Daoy (cell line): ENCODE measurements at places on chromosomes 1 and 21.

DNA sequence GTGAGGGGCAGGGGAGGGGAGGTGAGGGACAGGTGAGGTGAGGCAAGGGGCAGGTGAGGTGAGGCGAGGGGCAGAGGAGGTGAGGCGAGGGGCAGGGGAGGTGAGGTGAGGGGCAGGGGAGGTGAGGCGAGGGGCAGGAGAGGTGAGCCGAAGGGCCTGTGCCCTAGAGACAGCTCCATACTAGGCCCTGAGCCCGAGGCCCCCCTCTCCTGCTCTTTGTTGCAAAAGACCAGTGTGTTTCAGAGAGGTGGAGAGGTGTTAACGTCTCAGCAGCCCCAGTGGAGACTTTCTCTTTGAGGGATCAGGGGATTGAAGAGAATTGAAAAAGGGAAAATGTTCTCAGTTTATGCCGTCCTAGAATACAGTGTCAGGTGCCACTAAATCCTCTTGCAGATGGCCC lies 44.2 kb downstream of the EPHB2 start:
- DNase-seq, result no peak

DNA sequence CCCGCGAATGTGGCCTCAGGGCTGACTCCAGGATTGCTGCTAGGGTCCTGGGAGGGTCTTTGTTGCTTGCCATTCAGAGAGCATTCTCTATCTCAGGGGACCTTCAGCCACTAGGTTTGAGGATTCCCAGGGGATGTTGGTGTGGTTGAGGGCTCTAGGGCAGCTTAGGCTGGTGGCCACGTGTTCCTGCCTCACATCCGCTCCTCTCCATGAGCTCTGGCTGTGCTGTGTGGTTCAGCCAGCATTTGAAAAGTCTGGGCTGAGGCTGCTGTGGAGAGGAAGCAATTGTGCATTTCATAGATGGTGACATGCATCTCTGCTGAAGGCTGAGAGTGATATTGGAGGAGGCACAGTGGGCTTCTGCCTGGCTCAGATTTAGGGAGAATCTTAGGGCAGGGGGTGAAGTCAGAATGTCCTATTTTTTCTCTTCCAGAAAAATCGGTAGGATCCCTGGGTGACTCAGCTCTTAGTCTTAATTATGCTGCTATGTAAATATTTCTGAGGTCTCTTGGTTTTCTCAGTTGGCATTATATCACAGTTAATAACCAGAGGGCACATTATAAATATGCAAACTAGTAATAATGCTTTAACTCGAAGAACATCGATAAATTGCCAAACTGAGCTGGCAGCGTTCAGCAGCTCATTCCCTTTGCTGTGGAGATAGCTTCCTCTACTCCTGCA lies 182.3 kb downstream of the CAMTA1 start:
- peak; percentile 78 for DNase-seq

DNA sequence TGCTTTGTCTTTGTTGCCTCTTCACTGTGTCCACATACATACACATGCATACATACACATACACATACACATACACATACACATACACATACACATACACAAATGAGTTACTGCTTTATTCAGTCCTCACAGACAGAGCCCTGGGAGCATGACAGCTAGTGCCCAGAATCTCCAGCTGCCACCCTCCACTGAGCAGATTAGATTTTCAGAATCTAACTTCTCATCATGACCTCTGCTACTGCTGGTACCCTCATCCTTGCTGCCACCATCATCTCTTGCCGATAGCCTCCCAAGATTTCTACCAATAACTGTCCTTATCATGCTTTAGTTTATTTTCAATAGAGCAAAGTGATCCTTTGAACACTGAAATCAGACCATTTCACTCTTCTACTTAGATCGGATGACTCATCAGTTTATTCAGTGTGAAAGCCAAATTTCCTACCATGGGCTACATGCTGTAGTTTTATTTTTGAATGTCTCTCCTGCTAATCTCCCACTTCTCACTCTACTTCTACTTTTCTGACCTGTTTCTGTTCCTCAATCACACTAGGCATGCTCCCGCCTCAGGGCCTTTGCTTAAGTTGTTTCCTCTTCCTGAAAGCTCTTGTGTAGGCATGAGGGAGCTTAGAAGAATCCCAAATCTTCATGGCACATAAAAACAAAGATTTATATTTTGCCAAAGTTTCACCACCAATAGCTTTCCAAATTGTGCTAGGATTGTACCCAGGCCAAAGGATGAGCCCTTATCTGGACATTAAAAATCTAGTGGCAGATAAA lies 43.0 kb downstream of the ATP6V1G3 start:
- peak; percentile 23 for DNase-seq

GRCh38 chr1:241473026-241473425 lies 46.5 kb downstream of the FH start:
- DNase-seq, result no peak

- DNase-seq, result no peak
Observed at GRCh38 chr21:43783098-43783700, 6.2 kb upstream of the RRP1 start.

GRCh38 chr1:100941098-100941527 lies 45.2 kb downstream of the SLC30A7 start:
- DNase-seq, result no peak

- DNase-seq, result no peak
Observed at GRCh38 chr21:33031152-33031911, 5.6 kb downstream of the OLIG2 start.

DNA sequence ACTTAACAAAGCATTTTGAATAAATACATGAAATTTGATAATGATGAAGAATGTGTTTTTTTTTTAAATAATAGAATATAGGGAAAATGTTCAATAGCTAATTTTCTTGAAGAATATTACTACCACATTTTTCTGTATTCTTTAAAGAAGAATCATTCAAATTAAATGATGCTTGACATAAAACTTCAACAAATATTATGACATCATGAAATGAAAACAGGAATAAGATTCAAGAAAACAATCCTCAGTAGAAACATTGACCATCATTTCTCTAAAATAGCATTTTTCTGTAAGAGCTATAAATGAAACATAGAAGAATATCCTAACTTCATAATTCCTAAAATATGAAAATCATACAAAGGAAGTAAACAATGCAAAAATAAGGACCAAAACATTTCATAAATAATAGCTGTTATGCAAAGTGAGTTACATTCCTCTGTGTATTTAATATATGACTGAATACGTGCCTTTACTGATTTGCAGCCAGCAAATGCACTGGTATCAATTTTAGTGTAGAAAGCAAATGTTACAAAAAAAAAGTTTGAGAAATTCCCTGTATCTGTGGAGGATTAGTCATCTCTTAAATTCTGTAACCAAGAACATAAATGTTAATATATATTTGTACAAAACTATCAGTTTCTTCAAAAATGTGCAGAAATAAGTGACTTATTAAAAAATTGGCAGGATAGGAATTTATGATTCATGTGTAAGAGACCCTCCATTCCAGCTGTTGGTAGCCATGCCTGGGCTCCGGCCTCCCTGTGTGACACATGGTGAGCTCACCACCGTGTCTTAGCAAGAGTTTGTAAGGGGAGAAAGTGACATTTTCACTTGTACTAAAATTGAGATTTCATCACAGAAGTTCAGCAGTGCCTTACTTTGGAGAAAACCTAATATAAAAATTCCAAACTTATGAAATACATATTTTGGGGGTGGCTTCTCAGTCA lies 15.0 kb upstream of the PTPN14 start:
- peak; percentile 88 for DNase-seq

DNA sequence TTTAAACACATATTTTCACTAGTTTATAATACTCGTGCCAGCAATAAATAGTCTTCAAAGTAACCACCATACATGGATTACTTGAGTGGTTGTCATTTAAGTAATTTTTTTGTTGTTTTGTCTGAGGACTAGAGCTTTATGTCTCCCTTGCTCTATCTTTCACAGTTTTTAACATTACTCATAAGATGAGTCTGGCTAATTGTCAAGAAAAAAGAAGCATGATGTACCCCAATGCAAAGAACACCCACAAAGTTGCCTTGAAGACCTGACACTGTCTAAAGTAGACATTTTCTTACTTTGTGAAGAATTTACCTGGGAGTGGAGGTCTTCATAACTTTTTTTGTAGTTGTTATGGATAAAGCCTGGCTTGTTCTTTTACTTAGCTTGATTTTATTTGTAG lies 210.4 kb upstream of the BRINP3 start:
- DNase-seq, result no peak

- DNase-seq, result peak; percentile 58
Observed at GRCh38 chr1:158003406-158003800, 10.0 kb downstream of the KIRREL1 start.

GRCh38 chr21:35933466-35933865 lies 126.9 kb downstream of the SETD4 start:
- peak; percentile 89 for DNase-seq

GRCh38 chr1:12594966-12595756 lies 22.8 kb downstream of the DHRS3 start:
- peak; percentile 78 for DNase-seq

DNA sequence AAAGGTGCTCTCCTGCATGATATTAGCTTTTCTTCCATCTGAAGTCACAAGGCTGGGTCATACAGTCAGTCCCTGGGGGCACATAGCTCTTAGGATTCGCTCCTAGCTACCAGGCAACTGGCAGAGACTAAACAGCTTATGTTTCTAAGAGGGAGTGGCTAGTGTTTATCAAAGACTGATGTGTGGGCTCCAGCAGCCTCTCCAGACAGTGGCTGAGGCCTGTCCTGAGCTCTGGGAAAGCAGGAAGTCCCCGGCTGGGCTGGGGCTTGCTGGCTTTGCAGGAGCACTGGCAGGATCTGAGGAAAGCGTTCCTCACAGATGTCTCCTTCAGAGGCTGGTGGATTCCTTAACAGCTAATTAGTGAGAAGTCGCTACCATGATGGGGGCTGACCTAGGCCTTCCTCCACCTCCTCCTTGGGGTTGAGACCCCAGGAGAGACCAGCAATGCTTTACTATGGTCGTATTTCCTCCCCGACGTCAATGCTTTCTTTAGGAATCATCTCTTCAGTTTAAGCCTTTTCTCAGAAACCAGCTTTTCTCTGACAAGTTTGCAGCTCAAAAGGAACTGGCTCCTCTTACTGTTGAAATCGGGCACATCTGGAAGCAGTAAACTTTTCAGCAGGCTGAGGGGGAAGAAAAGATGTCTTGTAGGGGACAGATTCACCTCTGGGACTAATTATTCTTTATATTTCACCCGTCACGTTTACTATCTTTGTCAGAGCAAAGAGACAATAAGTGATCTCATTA lies 33.5 kb upstream of the HHAT start:
- peak; percentile 72 for DNase-seq

DNA sequence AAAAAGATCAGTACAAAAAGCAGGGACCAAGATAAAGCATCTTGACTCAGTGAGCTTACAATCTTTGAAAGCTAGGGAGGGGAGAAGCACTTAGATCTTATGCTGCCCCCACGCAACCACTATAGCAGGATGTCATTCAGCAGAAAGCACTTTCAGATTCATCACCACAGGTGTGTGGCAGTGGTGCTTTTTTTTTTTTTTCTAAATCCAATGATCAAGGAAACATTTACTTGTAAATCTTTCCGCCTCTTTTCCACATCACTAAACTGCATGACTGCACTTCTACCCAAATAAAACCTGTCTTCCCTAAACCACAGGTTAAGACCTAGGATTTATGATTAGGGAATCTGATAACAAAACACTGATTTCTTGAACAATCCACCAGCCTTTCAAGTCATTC lies 154.8 kb downstream of the SLC45A1 start:
- DNase-seq, result no peak

- no peak for DNase-seq
Observed at GRCh38 chr1:173020138-173020750, 30.5 kb downstream of the TNFSF18 start.

DNA sequence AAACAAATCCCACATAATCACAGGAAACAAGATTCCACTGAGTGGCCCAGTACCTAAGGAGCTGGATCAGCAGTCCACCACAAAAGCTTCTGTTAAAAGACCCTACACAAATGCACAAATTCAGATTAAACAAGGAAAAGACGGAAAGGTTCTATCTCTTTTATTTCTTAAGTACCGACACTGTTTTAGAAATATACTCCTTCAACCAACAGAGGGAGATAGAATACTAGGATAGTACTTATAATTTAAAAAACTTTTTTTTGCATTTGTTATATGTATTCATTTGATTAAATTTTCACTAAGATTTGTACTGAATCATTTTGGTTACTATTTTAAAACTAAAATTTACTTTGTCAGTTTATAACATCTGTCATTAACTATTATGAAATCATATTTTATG lies 12.5 kb downstream of the CDC7 start:
- no peak for DNase-seq

DNA sequence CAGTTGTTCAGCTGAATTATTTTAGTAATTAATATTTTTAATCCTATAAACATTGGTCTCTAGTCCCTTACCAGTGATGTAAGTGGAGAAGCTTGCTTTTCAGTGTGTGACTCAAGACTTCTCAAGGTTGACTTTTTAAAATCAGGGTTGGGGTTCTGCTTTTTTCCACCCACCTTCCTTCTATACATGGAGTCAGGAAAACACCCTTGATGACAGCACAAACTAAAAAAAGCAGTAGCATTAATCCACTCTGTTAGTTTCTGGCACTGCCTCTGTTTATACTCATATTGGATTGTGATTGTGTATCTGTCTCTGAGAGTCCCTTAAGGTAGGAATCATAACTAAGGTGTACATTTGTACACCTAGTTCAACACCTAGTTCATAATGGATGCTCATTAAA lies 8.3 kb upstream of the PLEKHO1 start:
- no peak for DNase-seq

DNA sequence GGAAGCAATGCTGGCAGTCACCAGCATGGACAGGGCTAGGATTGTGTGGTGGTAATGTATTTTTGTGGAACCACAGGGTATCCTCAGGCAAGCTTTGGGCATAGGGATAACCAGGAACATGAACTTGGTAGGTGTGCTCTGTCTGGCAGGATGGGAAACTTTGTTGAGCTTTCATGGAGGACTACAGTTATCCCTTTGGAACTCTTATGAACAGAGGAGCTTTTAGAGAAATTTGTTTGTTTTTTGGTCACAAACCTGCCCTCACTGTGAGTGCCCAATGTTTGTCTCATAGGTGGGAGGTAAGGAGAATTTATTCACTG lies 54.4 kb downstream of the MACF1 start:
- DNase-seq, result no peak

- DNase-seq, result no peak
Observed at GRCh38 chr1:84737590-84737989, 47.3 kb upstream of the SSX2IP start.

DNA sequence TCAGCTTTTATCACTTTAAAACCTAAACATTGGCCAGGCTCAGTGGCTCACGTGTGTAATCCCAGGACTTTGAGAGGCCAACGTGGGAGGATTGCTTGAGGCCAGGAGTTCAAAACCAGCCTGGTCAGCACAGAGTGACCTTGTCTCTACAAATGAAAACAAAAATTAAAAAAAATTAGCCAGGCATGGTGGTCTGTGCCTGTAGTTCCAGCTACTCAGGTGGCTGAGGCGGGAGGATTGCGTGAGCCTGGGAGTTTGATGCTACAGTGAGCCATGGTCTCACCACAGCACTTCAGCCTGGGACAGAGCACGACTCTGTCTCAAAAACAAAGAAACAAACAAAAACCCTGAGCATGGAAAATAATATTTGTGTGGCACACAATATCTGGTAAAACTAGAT lies 143.5 kb upstream of the HNRNPU start:
- no peak for DNase-seq

GRCh38 chr1:68197891-68198290 lies 34.4 kb downstream of the WLS start:
- peak; percentile 37 for DNase-seq
